ENCODE measurements at places on chromosomes 4 and X.

- no peak for DNase-seq
Observed at GRCh38 chrX:134562002-134562401, 96.3 kb downstream of the PLAC1 start.

DNA sequence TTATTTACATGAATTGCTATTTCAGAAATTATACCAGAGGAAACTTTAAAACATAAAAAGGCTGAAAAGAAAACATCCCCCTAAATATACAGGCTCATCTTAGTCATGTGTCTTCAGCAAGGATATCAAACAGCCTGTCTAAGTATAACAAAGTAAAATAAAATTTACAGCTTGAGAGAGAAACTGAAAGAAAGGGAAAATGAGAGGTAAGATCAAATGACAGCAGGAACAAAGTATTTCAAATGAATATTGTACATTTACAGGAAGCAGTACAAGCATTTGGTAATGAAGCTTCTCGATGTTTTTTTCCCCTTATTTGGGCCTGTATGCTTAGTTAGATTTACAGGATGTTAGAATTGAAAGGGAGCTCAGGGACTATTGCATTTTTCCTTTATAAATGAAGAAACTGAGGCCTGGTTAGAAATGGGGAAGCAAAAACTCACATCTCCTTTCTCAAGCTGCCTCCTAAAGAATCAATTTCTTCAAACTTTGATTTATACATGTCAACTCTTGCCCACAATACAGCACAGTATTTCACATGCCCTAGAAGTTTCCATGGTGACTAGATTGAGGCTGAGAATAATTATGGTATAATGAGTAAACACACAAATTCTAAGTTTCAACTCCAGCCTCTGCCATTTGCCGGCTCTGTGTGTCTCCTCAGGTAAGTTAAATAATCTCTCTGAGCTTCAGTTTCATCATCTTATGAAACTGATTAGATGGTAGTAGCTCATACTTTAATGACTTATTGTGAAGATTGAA, 29.3 kb downstream of the DAPP1 start:
- no peak for DNase-seq

- no peak for DNase-seq
Observed at GRCh38 chrX:38974542-38974941, 173.3 kb downstream of the MID1IP1 start.

DNA sequence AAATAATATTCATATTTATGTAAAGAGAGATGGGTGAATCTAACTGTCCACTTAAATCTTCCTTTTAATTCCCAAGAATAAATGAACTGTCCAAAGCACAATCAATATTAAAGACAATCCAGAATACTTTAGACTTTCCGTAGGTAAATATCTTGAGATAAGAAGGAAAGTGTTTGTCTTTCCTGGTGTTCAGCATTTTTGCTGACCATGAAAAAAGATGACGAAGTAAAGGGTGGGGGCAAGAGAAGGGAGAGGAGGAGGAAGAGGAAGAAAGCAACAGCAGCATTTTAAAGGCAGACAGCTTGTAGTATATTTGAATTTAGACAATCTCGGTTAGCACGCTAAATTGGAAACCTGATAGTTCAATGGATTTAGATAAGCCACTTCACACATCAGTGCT, 498.2 kb downstream of the KCNIP4 start:
- DNase-seq: no peak

GRCh38 chr4:16692524-16692923, 205.9 kb downstream of the LDB2 start:
- no peak for DNase-seq

DNA sequence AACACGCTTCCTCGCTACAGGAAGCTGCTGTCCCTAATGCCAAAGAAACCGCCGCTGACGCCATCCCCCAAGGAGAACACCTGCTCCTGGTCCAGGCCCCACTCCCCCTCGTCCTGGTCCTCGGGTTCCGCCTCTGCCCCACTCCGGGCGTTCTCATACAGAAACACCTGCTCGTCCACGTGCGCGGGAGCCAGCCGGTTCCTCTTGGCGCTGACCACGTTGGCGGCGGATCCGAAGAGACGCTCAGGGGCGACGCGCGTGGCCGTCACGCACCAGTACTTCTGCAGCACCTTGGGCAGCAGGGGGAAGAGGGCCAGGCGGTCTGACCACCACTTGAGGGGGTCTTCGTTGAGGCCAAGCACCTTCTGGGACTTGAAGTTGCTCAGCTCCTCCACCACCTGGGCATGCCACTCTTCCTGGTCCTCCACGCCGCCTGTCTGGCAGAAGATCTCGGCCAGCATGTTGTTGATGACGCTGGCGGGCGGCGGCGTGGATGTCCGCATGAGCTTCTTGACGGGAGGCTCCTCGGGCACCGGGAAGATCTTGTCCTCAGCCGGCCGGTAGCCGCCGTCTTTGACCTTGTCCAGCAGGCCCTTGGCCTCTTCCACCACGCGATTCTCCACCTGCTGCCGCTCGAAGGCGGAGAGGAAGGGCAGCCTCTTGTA, 12.0 kb downstream of the DHRSX start:
- DNase-seq: no peak

- DNase-seq: no peak
Observed at GRCh38 chr4:150586162-150586810, 4.3 kb downstream of the MAB21L2 start.

GRCh38 chr4:17544831-17545234, 29.9 kb downstream of the CLRN2 start:
- DNase-seq: no peak

DNA sequence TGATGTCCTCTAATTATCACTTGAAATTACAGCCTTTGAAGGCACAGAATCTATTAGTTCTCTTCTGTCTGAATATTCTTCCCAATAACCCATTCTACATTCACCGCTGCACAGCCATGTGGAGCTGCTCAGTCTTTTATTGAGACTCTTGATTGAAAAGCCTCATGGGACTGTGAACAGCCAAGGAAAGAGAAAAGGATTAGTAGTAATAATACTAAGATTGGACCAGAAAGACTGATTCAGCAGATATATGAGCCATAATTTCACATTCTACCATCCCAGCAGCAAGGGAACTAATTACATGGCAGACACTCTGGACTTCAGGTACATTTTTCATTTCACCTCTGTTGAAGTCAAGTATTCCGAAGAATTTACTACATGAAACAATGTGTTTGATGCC, 2471.7 kb downstream of the ARAP2 start:
- no peak for DNase-seq

GRCh38 chr4:138007572-138007971, 234.6 kb downstream of the SLC7A11 start:
- no peak for DNase-seq

DNA sequence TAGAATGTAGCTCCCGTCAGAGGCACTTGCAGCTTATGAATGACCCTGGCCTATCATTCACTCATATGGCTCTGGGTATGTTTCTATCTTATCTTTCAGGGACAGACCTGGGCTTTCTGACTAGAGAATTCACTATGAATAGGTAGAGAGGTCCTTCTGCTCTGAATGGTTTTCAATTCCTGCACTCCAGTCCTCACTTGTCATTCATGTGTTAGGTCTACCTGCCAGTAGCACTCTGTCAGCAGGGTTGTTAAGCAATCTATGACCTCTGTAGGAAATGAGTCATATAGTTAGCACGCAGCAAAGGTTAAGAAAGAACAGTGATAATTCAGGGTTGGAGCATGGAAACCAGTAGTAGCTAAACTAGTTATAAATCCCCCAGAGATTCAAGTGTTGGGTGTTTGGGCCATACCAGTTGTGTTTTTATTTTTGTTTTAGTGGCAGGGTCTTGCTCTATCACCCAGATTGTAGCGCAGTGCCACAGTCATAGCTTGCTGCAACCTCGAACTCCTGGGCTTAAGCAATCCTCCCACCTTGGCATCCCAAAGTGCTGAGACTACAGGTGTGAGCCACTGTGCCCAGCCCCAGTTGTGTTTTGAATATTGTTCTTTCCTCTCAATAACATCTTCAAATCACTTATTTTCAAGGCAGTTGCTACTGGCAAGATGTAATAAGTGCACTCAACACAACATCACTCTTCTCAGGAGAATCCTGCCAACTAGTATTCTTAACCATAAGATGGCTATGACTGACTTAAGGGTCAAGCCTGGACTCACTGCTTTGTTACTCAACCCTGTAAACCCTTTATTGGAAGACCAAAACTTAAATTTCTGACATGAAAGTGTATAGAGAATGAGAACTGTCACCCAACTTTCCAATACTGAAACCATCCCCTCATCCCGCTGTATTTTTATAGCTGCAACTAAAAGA, 25.1 kb downstream of the ARL13A start:
- no peak for DNase-seq

DNA sequence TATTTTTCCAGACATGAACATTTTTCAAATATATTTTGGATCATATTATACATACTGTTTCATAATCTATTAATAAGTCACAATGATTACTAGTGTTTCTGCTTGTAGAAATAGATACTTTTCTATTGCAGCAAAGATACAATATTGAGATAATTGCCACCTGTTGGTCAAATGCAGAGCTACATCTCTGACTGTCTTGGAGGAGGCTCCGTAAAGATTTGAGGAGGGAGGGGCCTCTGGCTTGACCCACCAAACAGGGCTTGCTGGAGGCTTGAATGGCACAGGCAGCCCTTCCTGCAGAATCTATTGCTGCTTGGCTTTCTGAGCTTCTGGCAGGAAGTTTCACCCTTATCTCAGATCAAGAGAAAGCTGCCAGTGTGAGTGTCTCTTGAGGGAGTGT, 99.3 kb upstream of the ARMCX2 start:
- DNase-seq: peak; percentile 13

- no peak for DNase-seq
Observed at GRCh38 chr4:185257086-185257485, 47.7 kb downstream of the SNX25 start.

GRCh38 chr4:118947095-118947494, 58.4 kb downstream of the SYNPO2 start:
- DNase-seq: no peak

DNA sequence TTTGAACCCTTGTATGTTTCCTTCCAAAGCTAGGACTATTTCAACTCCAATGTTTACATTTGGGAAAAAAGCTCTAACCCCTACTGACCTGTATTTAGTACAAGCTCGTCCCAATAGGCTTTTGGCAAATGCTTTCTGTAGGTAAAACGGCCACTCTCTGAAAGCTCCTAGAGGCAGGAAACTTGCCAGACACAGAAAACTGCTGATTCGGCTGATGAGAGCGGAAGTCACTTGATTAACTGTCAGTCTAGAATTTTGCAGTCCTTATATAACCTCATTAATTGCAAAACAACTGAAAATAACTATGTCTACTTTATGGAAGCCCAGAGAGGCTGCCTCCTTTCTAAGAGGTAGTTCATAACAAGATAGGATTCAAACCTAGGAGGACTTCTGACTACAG, 108.1 kb downstream of the TSPAN7 start:
- DNase-seq: no peak

GRCh38 chr4:69057620-69058409, 38.5 kb upstream of the UGT2B7 start:
- DNase-seq: no peak

- no peak for DNase-seq
Observed at GRCh38 chr4:145847764-145848163, 90.9 kb downstream of the ZNF827 start.

DNA sequence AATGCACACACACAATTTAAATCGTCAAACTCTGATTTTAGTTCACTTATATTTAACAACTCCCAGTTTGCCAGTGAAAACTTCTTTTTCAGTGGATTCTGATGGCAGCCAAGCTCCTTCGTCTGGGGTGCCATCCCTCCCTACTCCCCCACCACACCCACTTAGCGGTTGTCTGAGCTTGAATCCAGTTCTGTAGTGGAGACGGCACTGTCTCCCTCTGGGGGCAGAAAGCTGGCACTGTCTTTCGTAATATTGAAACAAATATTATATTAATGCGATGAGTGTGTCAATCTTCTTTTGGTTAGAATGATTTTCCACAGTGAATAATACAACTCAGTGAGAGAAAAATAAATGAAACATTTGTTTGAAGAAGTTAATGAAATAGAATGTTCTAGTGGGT, 5.4 kb downstream of the MEPE start:
- no peak for DNase-seq

- DNase-seq: no peak
Observed at GRCh38 chr4:38396845-38397547, 267.0 kb upstream of the KLF3 start.

- DNase-seq: no peak
Observed at GRCh38 chr4:115418635-115419396, 305.4 kb upstream of the NDST4 start.

- DNase-seq: no peak
Observed at GRCh38 chr4:81828991-81829390, 357.3 kb upstream of the RASGEF1B start.

DNA sequence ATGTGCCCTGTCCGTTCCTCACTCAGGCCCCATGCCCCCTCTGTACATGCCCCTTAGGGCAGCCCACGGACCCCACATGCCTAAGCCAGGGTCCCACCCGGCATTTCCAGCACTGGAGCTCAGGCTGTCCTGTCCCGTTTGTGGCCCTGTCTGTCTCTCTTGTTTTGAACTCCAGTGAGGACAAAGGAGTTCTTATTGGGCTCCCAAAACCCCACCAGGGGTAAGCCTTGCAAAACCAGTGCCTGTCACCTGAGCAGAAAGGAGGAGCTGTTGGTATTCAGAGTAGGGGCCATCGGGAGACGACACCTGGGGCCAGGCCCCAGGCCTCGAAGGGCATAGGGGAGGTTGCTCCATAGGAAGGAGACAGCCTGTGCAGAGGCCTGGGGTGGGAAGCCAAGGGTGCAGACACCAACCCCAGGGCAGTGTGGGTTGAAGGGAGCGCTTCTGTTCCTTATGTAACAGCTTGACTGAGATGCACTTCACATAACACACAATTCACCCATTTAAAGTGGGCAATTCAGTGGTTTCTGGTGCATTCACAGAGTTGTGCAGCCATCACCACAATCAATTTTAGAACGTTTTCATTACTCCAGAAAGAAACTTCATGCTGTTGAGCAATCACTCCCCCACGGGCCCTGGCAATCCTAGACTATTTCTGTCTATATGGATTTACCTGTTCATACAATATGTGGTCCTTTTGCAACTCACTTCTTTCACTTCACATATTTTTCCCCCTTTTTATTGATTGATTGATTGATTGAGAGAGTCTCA, 31.7 kb downstream of the MAN2B2 start:
- no peak for DNase-seq

DNA sequence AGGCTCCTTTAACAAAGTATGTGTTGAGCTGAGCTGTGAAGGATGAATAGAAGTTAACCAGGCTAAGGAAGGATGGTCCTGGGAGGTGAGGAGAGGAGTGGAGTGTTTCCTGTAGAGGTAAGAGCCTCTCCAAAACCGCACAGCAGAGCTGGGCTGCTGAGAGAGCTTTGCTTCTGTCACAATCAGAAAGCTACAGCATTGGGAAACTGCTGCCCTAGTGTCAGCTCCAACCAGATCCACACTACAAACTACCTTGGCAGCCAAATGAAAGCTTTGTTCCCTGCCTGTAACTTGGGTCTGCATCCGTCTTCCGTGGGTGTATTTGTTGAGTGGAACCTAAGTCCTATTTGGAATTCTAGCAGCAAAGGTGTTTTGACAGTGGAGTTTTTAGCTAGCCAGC, 91.8 kb downstream of the REPS2 start:
- no peak for DNase-seq

- DNase-seq: no peak
Observed at GRCh38 chr4:28373601-28374000, 1513.0 kb downstream of the STIM2 start.

GRCh38 chr4:3286335-3287175, 6.3 kb upstream of the RGS12 start:
- DNase-seq: no peak

- DNase-seq: no peak
Observed at GRCh38 chr4:1583051-1583785, 100.9 kb downstream of the FAM53A start.

GRCh38 chr4:147791341-147791740, 59.5 kb downstream of the ARHGAP10 start:
- DNase-seq: no peak

- no peak for DNase-seq
Observed at GRCh38 chrX:150355913-150356312, 7.2 kb upstream of the MAMLD1 start.

GRCh38 chrX:1124531-1124930, 87.9 kb downstream of the CRLF2 start:
- no peak for DNase-seq

All from fibroblast of skin of left biceps (primary cell).